ENCODE measurements at places on chromosomes 7 and 10. TPM values are rescaled to one million over a fixed set of nuclear protein-coding genes. Genes with fewer than 3 reads are reported as not detected.

Gene ZNF467
- 3.2 TPM for total RNA-seq

Gene PLAC9
- total RNA-seq = 1.0 TPM

Gene OR2A12
- total RNA-seq = not detected

Gene FOXI2
- total RNA-seq = not detected

Gene ITIH5
- not detected for total RNA-seq

Gene MARCHF5
- total RNA-seq = 53.1 TPM

Gene PITX3
- total RNA-seq = not detected

Gene ZDHHC6
- 25.9 TPM for total RNA-seq

GRCh38 chr7:5699467-5700384 is 81.7 kb downstream of the RNF216 start:
- no peak overlapping the region for H3K4me3 ChIP-seq
- no peaks in the 10 kb centered on the region for H3K27me3 ChIP-seq
- no peak for DNase-seq
- H3K4me1 ChIP-seq = peaks cover 37% of the 10 kb centered on the region

DNA sequence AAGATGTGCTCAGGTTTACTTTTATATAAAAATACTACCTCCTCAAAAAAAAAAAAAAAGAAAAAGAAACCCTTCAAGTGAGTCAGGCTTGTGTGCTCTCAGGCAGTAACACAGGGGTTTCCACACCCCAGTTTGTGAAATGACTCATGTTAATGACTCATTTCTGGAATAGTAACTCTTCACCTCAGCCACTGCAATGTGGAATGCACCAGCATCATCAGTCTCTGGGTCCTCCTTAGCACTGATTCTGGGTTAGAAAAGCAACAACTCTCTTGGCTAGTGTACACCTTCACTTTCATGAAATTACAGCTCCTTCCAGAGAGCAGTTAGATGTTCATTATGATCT is 110.6 kb downstream of the EMX2 start:
- H3K27me3 ChIP-seq = no peaks in the 10 kb centered on the region
- DNase-seq = peak; percentile 96
- no peak overlapping the region for H3K4me3 ChIP-seq

- no peak overlapping the region for H3K27ac ChIP-seq
- no peak overlapping the region for H3K4me3 ChIP-seq
- H3K4me1 ChIP-seq = no peaks in the 10 kb centered on the region
- DNase-seq = no peak
- H3K27me3 ChIP-seq = no peaks in the 10 kb centered on the region
Observed at GRCh38 chr10:124611738-124612137, 132.4 kb downstream of the FAM53B start.

- DNase-seq = no peak
- H3K36me3 ChIP-seq = no peaks in the 10 kb centered on the region
- H3K4me1 ChIP-seq = no peaks in the 10 kb centered on the region
- no peak overlapping the region for H3K27ac ChIP-seq
- no peak overlapping the region for H3K4me3 ChIP-seq
Observed at GRCh38 chr10:131485732-131486131, 174.2 kb upstream of the TCERG1L start.

- no peaks in the 10 kb centered on the region for H3K36me3 ChIP-seq
- H3K4me1 ChIP-seq = no peaks in the 10 kb centered on the region
- H3K4me3 ChIP-seq = no peak overlapping the region
- no peak for DNase-seq
- no peak overlapping the region for H3K27ac ChIP-seq
Observed at GRCh38 chr10:97977673-97978072, 52.7 kb downstream of the CRTAC1 start.

DNA sequence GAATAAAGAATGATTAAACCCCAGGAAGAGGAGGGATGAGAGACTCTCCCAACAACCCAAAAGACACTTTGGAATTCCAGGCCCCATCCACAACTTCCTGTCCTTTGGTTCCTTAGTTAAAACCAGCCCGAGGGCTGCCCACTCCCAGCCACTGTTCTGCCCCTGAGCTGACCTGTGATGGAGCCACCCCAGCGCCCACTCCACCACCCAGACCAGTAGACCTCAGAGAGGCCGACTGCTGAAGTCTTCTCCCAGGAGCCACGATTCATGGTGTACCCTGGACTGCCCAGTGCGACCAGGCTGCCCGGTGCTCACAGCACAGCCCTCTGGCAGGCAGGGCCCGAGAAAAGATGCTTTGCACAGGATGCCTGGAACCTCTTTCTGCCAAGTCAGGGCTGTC is 6.7 kb downstream of the VSTM4 start:
- DNase-seq = no peak
- no peak overlapping the region for H3K27ac ChIP-seq
- no peaks in the 10 kb centered on the region for H3K4me1 ChIP-seq

DNA sequence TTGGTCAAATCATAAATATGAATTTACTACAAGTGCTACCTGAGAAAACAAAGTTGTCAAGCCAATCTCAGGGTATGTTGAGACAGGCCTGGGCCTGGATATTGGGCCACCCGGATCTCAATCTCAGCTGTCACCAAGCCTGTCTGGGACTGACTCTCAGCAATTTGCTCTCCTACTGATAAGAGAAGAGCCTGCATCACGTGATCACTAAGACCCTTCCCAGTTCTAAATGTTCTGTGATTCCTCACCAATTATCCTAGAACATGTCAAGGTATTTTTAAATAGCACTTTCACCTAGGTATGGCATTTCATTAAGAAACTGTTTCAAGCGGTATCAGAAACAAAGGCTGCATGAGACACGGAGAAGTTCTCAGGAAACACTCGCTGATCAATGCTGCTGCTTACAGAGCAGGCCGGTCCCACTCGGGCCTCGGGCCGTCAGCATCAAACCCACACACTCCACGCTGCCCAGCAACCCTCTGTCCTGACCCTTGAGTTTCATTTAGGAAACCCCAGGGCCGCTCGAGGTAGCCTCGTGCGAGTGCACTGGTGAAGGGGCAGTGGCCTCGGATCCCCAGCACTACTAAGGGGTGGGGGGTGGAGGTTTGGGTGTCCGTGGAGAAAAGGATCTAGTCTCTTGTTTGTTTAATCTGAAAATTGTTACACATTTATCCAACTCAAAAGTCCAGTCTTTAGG is 4.1 kb downstream of the KLF6 start:
- H3K27me3 ChIP-seq = no peaks in the 10 kb centered on the region
- peaks cover 37% of the 10 kb centered on the region for H3K4me1 ChIP-seq
- DNase-seq = no peak
- peak overlapping the region; percentile 100 for H3K27ac ChIP-seq
- H3K36me3 ChIP-seq = peaks cover 100% of the 10 kb centered on the region

DNA sequence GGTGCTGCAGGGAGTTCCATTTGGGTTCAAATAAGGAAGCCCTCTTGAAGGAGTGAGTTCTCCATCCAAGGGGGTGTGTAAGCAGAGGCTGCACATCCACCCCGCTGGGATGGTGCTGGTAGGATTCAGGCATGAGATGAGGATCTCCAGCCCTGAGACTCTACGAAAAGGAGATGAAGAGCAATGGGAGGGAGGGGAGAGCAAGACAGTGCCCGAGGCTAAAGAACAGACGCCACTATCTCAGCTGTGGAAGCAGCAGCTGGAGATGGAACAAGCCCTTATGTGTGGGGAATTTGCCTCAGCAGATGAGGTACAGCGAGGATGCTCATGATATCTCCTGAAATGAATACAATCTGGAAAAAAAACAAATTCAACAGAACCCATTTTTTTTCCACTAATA is 28.1 kb upstream of the MYL10 start:
- no peak overlapping the region for H3K27ac ChIP-seq
- H3K36me3 ChIP-seq = no peaks in the 10 kb centered on the region
- H3K4me3 ChIP-seq = no peak overlapping the region
- H3K4me1 ChIP-seq = no peaks in the 10 kb centered on the region
- DNase-seq = no peak

DNA sequence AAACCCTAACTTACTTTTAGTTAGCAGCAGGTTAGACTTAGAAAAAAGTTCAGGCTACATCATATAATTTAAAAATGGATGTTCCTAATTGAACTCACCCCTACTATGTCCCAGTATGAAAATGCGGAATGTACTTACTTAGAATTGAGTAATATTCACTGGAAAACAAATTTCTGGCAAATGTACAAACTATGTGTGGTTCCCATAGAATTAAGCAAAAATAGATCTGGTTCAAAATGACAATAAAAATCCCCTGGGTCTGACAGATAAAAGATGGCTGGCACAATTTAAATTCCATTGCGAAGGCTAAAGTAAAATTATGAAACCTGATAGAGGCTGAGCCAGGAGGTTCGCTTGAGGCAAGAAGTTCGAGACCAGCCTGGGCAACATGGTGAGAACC is 42.4 kb upstream of the PRKAR2B start:
- H3K36me3 ChIP-seq = no peaks in the 10 kb centered on the region
- no peak overlapping the region for H3K27ac ChIP-seq
- H3K4me1 ChIP-seq = no peaks in the 10 kb centered on the region
- no peak overlapping the region for H3K4me3 ChIP-seq
- DNase-seq = no peak

- peaks cover 5% of the 10 kb centered on the region for H3K36me3 ChIP-seq
- no peaks in the 10 kb centered on the region for H3K27me3 ChIP-seq
- H3K4me1 ChIP-seq = peaks cover 45% of the 10 kb centered on the region
- no peak overlapping the region for H3K4me3 ChIP-seq
- peak; percentile 85 for DNase-seq
Observed at GRCh38 chr7:47587351-47587750, 5.4 kb upstream of the TNS3 start.

DNA sequence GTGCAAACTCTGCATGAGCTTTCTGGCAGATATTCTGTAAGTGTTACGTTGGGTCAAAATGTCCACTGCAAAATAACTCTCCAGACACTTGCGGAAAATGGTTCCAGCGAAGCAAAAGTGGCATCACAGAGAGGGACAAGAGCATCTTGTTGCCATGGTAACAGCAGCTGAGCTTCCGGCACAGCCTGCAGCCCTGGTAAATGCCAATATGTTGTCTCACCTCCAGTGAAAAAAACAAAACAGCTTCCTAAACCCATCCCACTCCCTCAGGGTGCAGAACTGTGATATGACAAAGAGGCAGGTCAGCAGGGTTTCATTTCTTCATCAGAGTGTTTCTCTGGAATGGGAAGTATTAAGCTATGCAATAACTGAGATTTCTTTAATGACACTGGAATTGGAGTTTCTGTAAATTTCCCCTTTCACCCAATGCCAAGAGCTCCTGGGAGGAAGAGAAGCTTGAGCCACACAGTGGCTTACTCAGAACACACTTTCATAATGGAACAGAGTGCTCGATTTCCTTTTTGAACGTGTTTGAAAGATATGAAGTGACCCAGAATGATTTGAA is 65.6 kb downstream of the FOXI2 start:
- H3K36me3 ChIP-seq = no peaks in the 10 kb centered on the region
- no peak for DNase-seq
- H3K4me3 ChIP-seq = no peak overlapping the region
- H3K27ac ChIP-seq = no peak overlapping the region
- peaks cover 45% of the 10 kb centered on the region for H3K27me3 ChIP-seq

DNA sequence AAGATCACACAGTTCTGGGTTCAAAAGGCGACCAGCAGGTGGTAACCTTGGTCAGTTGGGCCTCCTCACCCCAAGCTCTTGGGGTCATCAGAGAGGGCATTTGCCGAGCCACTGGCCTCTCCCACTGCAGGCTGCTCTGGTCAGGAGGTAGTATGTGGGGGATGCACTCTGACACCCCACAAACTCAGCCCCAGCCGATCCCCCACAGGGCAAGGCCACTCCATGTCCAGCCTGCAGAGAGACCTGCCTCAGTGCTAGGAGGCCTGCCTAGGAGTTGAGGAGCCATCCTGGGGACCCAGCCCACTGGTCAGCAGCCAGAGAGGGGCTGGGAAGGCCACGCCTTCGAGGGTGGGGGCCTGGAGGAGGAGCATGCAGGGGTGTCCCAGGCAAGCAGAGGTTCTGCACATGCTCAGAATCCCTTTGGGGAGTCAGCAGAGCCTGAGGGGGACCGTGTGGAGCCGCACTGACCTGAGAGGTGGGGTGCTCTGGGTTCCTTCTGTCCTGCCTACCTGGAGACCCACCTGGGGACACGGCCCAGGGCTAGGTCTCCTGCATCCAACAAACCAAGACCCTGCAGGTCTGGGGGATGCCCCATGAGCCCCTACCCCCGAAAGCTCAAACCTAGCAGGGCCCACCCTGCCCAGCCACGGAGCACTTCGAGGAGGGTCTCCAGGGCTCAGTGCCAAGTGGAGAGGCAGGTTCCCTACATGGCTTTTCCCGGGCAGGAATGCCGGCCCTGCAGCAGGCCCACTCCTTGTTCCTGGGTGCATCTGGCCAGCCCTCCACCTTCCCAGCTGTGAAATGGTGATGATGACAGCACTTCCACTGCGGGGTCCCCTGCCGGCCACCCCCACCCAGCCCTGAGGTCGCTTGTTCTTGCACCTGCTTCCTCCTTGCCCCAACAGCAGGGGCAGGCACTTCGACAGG is 58.5 kb downstream of the RASGEF1A start:
- H3K36me3 ChIP-seq = no peaks in the 10 kb centered on the region
- H3K4me3 ChIP-seq = no peak overlapping the region
- no peaks in the 10 kb centered on the region for H3K27me3 ChIP-seq
- no peak overlapping the region for H3K27ac ChIP-seq

GRCh38 chr10:117754770-117755658 is 212.5 kb downstream of the EMX2 start:
- H3K36me3 ChIP-seq = no peaks in the 10 kb centered on the region
- H3K4me1 ChIP-seq = no peaks in the 10 kb centered on the region
- H3K27ac ChIP-seq = no peak overlapping the region
- no peaks in the 10 kb centered on the region for H3K27me3 ChIP-seq
- DNase-seq = no peak

DNA sequence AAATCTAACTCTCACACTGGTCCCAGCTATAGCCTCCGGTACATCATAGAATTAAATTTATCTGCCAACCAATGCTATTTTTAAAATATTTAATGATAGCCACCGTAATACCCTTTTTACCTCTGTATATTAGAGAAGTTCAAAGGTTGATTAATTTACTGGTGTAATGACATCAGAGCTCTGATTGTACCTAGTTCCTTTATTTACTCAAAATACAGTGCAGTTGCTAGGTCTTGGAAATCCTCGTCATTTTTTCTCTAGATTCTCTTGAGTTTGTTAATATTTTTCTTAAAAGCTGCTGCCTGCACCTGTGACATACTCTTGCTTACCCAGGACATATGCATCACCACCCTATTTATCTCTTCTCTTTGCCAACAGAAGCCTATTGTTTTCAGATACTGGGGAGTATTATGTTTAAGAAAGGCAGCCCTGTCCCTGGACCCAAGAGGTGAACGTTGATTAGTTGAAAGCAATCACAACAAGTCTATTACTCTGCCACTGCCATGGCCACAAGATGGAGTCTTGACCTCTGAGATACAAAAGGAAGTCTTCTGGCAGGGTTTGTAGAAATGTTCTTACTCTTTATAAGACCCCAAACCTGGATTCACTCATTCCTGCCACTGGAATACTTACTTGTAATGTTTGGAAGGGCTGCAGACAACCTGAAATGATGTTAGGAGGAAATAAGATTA is 25.6 kb upstream of the TMEM26 start:
- H3K4me1 ChIP-seq = peaks cover 19% of the 10 kb centered on the region
- H3K27ac ChIP-seq = no peak overlapping the region
- no peaks in the 10 kb centered on the region for H3K36me3 ChIP-seq
- DNase-seq = no peak

All from MCF 10A (cell line).